ENCODE measurements at places on chromosomes 3 and 15.

DNA sequence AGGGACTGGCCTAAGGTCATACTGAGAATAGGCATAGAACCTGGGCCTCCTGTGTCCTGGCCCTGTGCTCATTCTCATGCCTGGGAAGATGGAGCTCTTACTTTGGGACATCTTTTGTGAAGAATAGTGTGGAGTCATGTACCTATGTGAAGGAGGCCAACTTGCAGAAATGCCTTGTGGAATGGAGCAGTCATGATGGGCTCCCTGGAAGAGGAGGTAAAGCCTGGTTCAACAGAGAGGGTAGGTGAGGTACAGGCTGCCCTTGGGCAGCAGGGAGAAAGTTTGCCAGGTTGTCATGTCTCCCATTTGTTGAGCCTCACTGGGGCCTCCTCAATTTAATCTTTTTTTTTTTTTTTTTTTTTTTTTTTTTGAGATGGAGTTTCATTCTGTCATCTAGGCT is 18.1 kb downstream of the MAPKAPK3 start:
- H3K27me3 ChIP-seq: no peaks in the 10 kb centered on the region
- no peak for DNase-seq
- peaks cover 85% of the 10 kb centered on the region for H3K36me3 ChIP-seq
- H3K4me1 ChIP-seq: peaks cover 47% of the 10 kb centered on the region

- H3K36me3 ChIP-seq: peaks cover 74% of the 10 kb centered on the region
- DNase-seq: no peak
- H3K4me3 ChIP-seq: no peak overlapping the region
- H3K27me3 ChIP-seq: no peaks in the 10 kb centered on the region
Observed at GRCh38 chr15:44565387-44566154, 28.6 kb downstream of the EIF3J start.

DNA sequence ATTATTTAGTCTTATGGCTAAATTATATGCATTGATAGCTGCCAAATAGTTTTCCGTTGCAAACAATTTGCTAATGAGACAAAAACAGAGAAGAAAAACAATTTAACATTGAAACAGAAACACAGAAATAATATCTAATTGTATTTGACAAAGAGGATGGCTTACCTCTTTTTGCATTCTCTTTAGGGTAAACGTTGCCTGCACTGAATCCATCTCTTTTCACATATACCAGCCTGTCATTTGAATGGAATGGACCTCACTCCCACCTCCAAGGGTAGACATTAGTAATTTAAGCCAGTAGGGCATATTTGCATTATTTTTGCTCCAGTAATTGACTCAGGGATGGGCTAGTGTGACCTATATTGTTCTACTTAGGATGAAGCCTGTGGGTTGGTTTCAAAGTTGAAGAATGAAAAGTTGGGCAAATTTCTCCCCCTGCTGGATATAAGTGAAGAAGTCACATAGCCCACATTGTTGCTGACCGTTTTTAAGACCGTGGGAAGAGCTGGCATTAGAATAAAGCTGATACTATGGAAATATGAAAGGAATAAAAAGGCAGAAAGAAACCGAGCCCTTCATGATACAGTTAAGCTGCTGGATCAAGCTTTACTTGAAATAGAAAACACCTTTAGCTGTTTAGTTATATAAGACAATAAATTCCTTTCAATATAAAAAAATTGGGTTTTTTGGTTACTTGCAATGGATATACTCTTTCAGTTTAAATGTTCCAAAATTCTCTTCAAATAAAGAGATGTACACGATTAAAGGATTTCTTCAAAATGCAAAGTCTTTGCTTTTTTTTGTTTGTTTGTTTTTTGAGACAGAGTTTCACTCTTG is 26.9 kb downstream of the PIERCE2 start:
- no peaks in the 10 kb centered on the region for H3K36me3 ChIP-seq
- H3K4me3 ChIP-seq: no peak overlapping the region
- no peak overlapping the region for H3K27ac ChIP-seq
- H3K4me1 ChIP-seq: no peaks in the 10 kb centered on the region
- H3K27me3 ChIP-seq: no peaks in the 10 kb centered on the region

- DNase-seq: no peak
- no peaks in the 10 kb centered on the region for H3K4me1 ChIP-seq
Observed at GRCh38 chr3:53155760-53156159, 5.2 kb upstream of the PRKCD start.

GRCh38 chr3:32817558-32818228 is at the start of gene TRIM71:
Gene TRIM71, plus strand, starts transcription at chr3:32817997. Its CDS starts 84 bp downstream, at chr3:32818081.
- H3K36me3 ChIP-seq: no peaks in the 10 kb centered on the region
- DNase-seq: no peak
- peaks cover 6% of the 10 kb centered on the region for H3K27me3 ChIP-seq

- H3K27me3 ChIP-seq: no peaks in the 10 kb centered on the region
- no peak for DNase-seq
- peaks cover 29% of the 10 kb centered on the region for H3K36me3 ChIP-seq
Observed at GRCh38 chr3:128648940-128649663, 1.5 kb downstream of the RPN1 start.

- H3K4me1 ChIP-seq: peaks cover 3% of the 10 kb centered on the region
- no peaks in the 10 kb centered on the region for H3K36me3 ChIP-seq
- no peak overlapping the region for H3K4me3 ChIP-seq
- DNase-seq: no peak
- H3K27me3 ChIP-seq: no peaks in the 10 kb centered on the region
Observed at GRCh38 chr3:50133283-50133615, 21.9 kb upstream of the SEMA3F start.

- no peaks in the 10 kb centered on the region for H3K27me3 ChIP-seq
- DNase-seq: no peak
- H3K4me1 ChIP-seq: no peaks in the 10 kb centered on the region
- H3K4me3 ChIP-seq: no peak overlapping the region
- H3K36me3 ChIP-seq: no peaks in the 10 kb centered on the region
Observed at GRCh38 chr15:54803134-54803808, 393.5 kb downstream of the RSL24D1 start.

DNA sequence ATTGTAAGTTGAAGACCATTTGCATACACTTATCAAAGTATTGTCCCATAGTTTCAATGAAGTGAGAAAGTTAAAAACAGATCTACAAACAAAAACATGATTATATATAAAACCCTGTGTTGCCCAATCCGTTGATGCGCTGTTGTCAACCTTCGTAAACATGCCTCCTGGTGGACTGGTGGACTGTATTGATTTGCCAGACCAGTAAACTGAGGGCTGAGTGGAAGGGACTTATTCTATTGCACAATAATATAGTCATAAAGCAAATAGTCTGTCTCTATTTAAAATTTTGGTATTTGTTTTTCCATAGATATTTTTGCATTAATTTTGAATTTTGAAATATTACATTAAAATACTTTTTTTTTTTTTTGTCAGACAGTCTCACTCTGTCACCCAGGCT is 102.5 kb downstream of the GAP43 start:
- H3K4me3 ChIP-seq: no peak overlapping the region
- H3K27ac ChIP-seq: no peak overlapping the region
- no peaks in the 10 kb centered on the region for H3K4me1 ChIP-seq
- no peaks in the 10 kb centered on the region for H3K36me3 ChIP-seq

- no peaks in the 10 kb centered on the region for H3K36me3 ChIP-seq
- no peaks in the 10 kb centered on the region for H3K4me1 ChIP-seq
- no peak overlapping the region for H3K4me3 ChIP-seq
- H3K27ac ChIP-seq: no peak overlapping the region
- DNase-seq: no peak
Observed at GRCh38 chr15:95346721-95347475, 983.6 kb upstream of the NR2F2 start.

- H3K27me3 ChIP-seq: no peaks in the 10 kb centered on the region
- no peak for DNase-seq
- no peak overlapping the region for H3K27ac ChIP-seq
- no peaks in the 10 kb centered on the region for H3K36me3 ChIP-seq
- H3K4me3 ChIP-seq: no peak overlapping the region
Observed at GRCh38 chr15:97168704-97169475, 791.6 kb upstream of the ARRDC4 start.

DNA sequence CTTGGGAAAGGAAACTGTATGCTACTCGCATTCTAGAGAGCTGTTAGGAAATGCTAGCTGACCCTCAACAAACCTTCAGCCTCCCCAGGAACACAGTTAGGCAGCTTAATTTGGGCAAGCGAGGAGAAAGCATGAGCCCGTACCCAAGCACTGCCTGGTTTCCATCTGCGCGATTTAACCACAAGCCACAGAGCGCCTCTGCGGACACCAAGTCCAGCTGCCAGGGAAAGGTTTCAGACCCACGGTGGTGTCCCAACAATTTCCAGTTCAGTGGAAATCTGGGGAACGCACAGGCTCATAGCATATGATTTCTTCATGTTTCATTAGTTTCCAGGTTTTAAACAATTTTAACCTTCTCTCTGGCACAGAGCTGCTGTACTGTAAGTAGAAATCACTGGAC is 617.6 kb downstream of the FHIT start:
- no peak overlapping the region for H3K4me3 ChIP-seq
- H3K27ac ChIP-seq: no peak overlapping the region
- no peak for DNase-seq
- H3K27me3 ChIP-seq: no peaks in the 10 kb centered on the region

- no peak overlapping the region for H3K4me3 ChIP-seq
- no peaks in the 10 kb centered on the region for H3K4me1 ChIP-seq
- no peaks in the 10 kb centered on the region for H3K36me3 ChIP-seq
Observed at GRCh38 chr3:105083945-105084344, 282.8 kb upstream of the ALCAM start.

- no peaks in the 10 kb centered on the region for H3K36me3 ChIP-seq
- H3K27ac ChIP-seq: no peak overlapping the region
- H3K4me3 ChIP-seq: no peak overlapping the region
- no peak for DNase-seq
- no peaks in the 10 kb centered on the region for H3K4me1 ChIP-seq
Observed at GRCh38 chr3:39189150-39189958, 3.0 kb downstream of the XIRP1 start.

DNA sequence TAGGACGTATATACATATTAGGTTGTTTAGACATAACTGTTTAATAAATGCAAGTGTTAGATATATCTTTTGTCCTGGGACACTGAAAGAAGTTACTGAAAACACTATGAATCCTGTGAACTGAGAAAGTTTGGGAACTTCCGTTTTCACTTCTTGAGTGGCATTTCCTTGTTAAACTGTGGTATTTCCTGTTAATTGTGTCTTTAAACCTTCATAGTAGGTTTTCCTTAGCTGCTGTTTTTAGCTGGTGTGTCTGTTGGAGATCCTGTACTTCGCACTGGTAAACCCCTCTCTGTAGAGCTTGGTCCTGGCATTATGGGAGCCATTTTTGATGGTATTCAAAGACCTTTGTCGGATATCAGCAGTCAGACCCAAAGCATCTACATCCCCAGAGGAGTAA is 37.1 kb downstream of the ATP6V1A start:
- peak; percentile 15 for DNase-seq
- H3K27ac ChIP-seq: peak overlapping the region; percentile 1
- H3K36me3 ChIP-seq: peaks cover 17% of the 10 kb centered on the region
- peaks cover 10% of the 10 kb centered on the region for H3K4me1 ChIP-seq
- no peak overlapping the region for H3K4me3 ChIP-seq

Measured in DND-41 (cell line).